Endothelial cell (in vitro differentiated cells): ENCODE measurements at places on chromosomes 2 and 18. TPM values are rescaled to one million over a fixed set of nuclear protein-coding genes. Genes with fewer than 3 reads are reported as not detected.

DNA sequence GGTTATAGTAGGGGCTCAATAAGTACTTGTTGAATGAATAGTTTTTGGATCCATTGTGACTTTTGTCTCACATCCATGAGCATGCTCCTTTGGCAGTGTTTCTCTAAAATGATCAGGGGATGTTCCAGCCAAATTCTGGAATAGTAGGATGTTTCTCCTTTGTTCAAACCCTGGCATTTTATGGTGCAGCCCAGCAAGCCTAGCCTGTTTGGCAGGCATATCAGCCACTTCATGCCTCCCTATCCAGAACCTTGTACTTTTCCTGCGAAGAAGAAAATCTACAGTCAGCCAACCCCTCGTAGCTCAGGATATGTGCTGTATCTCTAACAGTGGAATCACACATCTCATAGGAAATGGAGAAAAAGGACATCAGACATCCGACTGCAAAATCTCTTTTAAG lies 27.1 kb upstream of the RPRD1A start:
- peaks cover 30% of the 10 kb centered on the region for H3K4me1 ChIP-seq
- H3K27me3 ChIP-seq, result no peaks in the 10 kb centered on the region
- no peak overlapping the region for H3K4me3 ChIP-seq
- no peaks in the 10 kb centered on the region for H3K36me3 ChIP-seq
- DNase-seq, result no peak

GRCh38 chr2:230225486-230225885 lies at the start of gene SP140:
TSS of gene SP140 (plus strand) at chr2:230225736. CDS start at chr2:230225845, 109 bp downstream.
- no peaks in the 10 kb centered on the region for H3K36me3 ChIP-seq
- DNase-seq, result no peak
- no peaks in the 10 kb centered on the region for H3K27me3 ChIP-seq
- H3K27ac ChIP-seq, result no peak within 1 kb of the TSS
- H3K4me3 ChIP-seq, result no peak within 1 kb of the TSS
- H3K4me1 ChIP-seq, result peaks cover 6% of the 10 kb centered on the region

DNA sequence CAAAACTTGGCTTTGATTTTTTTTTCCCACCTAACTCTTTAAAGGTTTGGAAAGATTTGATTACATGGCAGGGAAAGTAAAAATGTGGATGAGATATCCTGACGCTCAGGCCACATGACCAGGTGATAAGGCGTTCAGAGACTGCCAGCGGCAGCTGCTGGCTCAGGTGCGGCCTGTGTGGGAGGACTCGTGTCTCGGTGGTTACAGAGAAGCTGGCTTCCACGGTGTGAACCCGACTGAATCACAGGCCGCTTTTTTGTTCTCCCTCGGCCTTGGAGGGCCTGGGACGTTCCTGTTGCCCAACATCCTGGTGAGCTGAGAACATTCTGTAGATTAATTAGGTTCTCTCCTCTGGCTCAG lies 124.2 kb upstream of the ZNF516 start:
- H3K4me3 ChIP-seq, result peak overlapping the region; percentile 24
- peak overlapping the region; percentile 64 for H3K27ac ChIP-seq
- peaks cover 38% of the 10 kb centered on the region for H3K4me1 ChIP-seq
- DNase-seq, result no peak
- H3K36me3 ChIP-seq, result no peaks in the 10 kb centered on the region

DNA sequence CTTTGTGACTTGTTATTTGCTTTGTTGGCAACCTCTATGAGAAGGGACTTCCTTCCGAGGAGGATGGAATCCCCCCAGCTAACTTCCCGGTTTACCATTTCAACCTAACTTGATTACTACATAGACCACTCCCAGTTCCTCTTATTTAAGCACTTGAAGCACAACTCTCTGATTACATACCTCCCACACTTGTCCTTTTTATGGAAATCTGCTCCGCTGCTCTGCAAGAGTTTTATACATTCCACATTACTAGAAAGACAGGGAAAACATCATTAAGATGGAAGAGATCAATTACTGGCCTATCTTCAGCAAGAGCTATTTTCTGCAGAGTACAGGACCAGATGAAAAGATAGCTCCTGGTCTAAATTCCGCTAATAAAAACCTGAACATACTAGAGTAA lies 160.0 kb upstream of the PGAP1 start:
- no peaks in the 10 kb centered on the region for H3K27me3 ChIP-seq
- no peaks in the 10 kb centered on the region for H3K36me3 ChIP-seq
- no peak overlapping the region for H3K4me3 ChIP-seq
- no peak overlapping the region for H3K27ac ChIP-seq
- no peak for DNase-seq

DNA sequence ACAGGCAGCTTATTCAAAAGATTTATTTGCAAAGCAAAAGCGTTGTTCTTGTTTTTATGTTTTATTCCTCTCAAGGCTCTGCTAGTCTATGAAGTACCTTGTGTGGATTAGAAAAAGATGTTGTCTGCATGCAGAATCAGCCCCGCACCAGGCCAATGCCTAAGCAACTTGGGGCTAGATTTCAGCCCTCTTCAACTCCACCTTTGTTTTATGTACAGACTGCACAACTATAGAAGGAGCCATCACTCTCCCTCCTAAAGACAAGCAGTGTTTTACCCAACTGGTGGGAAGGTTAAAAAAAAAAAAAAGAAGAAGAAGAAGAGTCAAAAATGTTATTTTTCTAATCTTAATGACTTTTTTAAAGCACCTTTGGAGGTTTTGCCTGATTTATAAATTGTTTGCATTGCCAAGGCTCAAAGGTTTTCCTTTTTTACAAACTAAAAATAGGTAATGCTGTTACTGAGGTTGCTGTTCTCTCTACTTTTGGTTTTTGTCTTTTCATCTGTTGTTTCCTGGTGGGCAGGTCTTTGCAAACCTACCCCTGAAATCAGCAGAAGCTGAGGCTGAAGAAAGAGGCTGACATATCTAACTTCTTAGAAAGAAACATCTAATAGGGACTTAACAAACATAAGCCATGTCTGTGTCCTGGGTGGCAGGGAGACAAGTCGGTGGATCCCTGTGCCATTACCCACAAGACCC lies 164.0 kb downstream of the SLC39A10 start:
- H3K27ac ChIP-seq, result no peak overlapping the region
- H3K4me1 ChIP-seq, result no peaks in the 10 kb centered on the region
- H3K4me3 ChIP-seq, result no peak overlapping the region
- H3K36me3 ChIP-seq, result no peaks in the 10 kb centered on the region
- no peaks in the 10 kb centered on the region for H3K27me3 ChIP-seq
- no peak for DNase-seq

DNA sequence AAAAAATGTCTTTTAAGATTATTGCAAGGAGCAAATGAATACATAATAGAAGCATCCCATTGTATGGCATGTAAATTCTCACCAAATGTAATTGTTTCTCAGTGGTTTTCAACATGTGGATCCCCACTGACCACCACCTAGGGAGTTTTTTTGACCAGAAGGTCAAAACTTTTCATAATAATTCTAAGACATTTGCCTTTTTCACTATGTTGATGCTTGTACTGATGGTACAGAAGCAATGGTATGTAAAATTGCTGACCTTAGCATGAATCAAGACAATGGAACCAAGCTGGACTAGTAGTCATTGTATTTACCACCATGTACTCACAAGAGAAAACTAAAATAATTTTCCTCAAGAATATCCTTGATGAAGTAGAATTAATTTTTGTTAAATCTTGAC lies 36.8 kb downstream of the RAB10 start:
- peaks cover 38% of the 10 kb centered on the region for H3K4me1 ChIP-seq
- H3K4me3 ChIP-seq, result no peak overlapping the region
- H3K27me3 ChIP-seq, result peaks cover 2% of the 10 kb centered on the region
- H3K36me3 ChIP-seq, result peaks cover 7% of the 10 kb centered on the region
- no peak overlapping the region for H3K27ac ChIP-seq
- no peak for DNase-seq

GRCh38 chr2:222306393-222307142 lies 7.8 kb upstream of the PAX3 start:
- DNase-seq, result no peak
- peaks cover 55% of the 10 kb centered on the region for H3K4me1 ChIP-seq
- H3K36me3 ChIP-seq, result peaks cover 5% of the 10 kb centered on the region
- H3K4me3 ChIP-seq, result peak overlapping the region; percentile 47
- peaks cover 49% of the 10 kb centered on the region for H3K27me3 ChIP-seq

Gene CCDC68
- total RNA-seq, result 0.87 TPM

Gene FASTKD2
- total RNA-seq, result 20.1 TPM

Gene CDK15
- total RNA-seq, result not detected
